HS-27A (cell line): ENCODE measurements at places on chromosomes 5 and 9.

DNA sequence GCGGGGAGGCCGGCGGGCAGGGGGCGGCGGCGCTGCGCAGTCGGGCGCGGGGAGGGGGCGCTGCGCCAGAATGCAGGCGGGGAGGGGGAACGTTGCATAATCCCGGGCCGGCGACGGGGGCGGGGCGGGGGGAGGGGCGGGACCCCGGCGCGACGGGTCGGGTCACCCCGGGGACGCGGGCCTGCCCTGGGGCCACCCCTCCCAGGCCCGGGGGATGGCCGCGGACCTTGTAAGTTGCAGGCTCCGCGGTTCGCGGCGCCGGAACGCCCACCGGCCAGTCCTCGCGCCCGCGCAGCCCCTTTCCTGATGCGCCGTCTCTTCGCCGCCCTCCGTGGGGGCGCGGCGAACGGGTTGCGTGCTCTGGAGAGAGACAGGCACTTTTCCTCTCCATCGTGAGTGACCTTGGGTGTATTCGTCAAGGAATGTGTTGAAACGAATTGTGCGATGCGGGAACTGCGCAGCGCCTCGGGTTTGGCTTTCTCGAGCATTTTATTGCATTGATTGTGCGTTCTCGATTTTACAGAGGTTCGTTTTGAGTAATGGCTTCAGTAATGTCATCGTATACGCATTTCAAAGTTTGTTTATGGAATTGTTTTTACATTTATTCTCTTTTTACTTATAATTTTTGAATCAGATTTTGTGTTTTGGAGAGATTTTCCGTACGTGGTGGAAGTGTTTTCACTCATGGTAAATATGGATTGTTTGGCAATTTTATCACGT, 802 bp downstream of the SPIN1 start:
- no peak for DNase-seq

- no peak for DNase-seq
These were observed 35.2 kb upstream of the CSNK1G3 start for GRCh38 chr5:123476731-123477130.

GRCh38 chr5:33238826-33239695, 201.7 kb upstream of the TARS1 start:
- no peak for DNase-seq

- no peak for DNase-seq
These were observed 227.3 kb upstream of the GLRA1 start for GRCh38 chr5:152151940-152152339.

DNA sequence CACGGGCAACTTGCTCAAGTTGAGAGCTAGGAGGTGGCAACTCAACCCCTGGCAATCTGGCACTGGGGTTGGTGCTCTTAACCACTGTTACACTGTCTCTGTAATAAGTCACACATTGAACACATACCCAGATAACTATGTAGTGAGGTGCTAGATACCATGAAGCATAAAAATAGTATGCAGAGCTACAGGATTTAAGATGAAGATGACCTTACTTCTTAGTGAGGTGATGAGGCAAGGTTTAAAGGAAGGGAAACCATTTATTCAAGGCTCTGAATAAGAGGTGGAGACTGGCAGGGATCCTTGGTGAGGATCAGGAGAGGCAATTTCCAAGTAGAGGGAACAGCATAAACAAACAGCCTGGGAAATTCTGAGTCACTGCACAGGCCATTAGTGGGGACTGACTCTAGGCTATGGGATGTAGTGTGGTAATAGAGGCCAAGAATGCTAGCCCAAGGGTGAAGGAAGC, 67.6 kb upstream of the NR3C1 start:
- DNase-seq: peak; percentile 9

- no peak for DNase-seq
These were observed 49.0 kb upstream of the ATG10 start for GRCh38 chr5:81922854-81923279.

- DNase-seq: no peak
These were observed 46.8 kb upstream of the HAND1 start for GRCh38 chr5:154524859-154525258.

DNA sequence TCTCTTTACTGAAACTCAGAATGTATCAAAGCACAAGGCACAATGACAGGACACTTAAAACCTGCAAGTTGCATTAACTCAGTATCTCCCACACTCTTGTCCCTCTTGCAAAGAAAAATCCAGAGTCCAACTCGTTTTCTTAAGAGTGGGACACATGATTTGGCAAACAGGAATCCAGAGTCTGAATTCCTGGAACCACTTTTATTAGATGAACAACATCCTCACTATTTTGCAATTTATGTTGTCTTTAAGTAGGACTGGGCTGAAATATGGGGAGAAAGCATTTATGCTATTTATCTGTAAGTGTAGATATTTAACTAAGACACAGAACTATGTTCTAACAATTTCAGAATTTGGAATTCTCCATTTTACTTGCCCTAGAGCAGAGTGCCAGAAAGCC, 69.1 kb downstream of the ABCA1 start:
- DNase-seq: no peak

DNA sequence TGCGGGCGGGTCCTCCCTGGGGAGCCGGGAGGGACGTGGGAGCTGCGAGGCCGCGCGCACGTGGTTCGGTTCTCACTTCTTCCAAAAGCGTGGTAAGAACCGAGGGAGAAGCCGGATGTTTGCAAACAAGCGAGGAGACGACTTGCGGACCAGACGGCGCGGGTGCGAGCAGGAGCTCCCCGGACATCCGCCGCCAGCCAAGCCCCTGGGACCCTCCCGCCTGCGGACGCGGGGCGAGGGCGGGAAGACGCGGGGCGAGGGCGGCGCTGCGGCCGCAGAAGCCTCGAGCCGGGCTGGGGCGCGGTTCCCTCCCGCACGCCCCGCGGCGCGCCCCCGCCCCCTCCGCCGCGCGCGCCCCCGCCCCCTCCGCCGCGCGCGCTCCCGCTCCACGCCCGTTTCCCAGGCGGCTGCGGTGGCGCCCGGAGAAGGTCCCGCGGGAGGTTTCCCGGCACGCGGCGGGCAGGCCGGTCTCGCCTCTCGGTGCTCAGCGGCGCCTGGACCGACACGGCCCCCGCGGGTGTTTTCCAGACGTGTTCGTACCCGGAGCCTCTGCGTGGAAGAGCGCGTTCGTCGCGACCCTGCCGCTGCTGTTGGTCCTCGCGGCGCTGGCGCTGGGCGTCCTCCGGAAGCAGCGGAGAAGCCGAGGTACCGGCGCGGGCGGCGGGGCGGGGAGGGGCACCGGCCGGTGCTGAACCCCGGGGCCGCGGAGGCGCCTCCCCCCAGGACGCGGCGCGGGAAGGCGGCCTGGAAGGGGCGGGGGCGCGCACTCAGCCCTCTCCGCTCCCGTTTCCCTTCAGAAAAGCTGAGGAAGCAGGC, 12.8 kb downstream of the BTNL9 start:
- DNase-seq: no peak

DNA sequence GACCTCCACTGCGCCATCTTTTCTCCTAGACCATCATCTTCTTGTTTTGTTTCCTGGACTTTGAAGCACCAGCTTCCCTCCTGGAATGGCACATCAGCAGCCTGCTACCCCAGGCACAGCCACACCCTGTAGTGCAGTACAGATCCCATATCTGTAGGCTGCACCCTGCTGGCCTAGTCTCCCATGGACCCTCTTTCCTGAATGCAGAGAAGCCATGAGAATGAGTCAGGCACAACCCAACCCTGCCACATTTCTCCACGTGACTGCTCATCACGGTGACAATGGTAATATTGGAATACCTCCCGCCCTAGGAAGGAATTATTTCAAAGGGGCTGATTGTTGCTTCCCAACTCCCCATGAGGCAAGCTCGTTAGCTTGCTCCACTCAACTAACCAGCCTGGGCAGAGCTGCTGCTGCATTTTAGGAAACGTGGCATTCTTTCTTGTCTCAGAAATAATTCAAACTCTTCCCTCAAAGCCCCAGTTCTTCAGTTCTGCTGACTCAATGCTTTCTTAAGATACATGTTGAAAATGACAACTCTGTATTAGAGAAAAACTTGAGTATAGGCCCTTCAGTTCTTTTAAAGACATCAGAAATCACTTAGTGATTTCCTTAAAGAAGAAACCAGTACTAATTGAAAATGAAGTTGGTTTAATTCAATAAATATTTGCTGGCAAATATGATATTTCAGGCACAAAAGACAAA, 328.1 kb downstream of the MLLT3 start:
- no peak for DNase-seq

- DNase-seq: no peak
These were observed 3.3 kb upstream of the ANXA2R start for GRCh38 chr5:43043400-43043756.

DNA sequence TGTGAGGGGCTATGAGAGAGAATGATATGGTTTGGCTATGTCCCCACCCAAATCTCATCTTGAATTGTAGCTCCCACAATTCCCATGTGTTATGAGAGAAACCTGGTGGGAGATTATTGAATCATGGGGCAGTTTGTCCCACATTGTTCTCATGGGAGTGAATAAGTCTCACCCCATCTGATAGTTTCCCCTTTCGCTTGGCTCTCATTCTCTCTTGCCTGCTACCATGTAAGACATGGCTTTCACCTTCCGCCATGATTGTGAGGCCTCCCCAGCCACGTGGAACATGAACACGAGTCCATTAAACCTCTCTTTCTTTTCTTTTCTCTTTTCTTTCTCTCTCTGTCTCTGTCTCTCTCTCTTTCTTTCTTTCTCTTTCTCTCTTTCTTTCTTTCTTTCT, 743.4 kb upstream of the CTNND2 start:
- DNase-seq: no peak

DNA sequence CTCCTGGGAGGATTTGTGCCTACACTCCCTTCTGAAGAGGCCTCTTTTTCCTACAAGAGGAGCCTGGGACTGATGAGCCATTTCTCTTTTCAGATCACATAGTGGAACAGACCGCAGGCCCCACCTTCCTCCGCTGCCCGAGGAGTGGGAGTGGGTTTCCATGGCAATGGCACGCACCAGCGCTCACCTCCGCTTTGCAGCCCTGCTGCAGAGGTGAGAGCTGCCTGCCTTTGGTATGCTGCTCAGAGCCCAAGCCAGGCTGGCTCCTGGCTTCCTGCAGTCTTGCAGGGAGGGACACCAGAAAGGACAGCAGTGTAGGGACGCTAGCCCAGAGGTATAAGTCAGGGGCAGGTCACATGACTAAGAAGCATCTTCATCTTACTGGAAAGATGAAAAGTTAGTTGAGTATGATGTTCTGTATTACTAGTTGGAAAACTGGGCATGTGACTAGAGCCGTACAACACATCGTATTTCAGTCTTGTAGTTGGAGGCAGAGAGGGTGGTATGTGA, 12.4 kb downstream of the PTTG1 start:
- DNase-seq: no peak

DNA sequence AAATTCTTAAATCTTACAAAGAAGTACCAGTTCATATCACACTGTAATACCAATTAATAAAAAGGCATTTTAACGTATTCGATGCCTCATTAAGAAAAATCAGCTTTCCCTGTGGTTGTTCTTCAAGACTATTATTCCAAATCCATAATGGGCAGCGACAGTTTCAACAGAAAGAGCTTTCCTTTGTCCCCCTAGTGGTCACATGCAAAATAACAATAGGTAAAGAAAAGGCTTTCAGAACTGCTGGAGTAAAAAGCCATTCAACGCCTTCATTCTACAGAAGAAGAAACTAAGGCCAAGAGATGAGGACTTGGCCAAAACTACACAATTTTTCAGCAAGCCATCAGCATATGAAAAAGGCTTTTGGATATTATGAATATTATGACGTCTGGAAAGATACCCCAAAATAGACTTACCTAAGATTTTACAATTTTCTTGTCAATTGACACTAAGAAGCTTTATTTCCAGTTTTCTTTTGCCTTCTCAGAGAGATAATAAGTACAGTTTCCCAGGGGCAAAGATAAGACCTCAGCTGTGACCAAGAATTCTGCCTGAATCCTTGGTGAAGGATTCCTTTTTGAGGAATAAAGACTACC, 6.7 kb upstream of the CDH6 start:
- DNase-seq: no peak

DNA sequence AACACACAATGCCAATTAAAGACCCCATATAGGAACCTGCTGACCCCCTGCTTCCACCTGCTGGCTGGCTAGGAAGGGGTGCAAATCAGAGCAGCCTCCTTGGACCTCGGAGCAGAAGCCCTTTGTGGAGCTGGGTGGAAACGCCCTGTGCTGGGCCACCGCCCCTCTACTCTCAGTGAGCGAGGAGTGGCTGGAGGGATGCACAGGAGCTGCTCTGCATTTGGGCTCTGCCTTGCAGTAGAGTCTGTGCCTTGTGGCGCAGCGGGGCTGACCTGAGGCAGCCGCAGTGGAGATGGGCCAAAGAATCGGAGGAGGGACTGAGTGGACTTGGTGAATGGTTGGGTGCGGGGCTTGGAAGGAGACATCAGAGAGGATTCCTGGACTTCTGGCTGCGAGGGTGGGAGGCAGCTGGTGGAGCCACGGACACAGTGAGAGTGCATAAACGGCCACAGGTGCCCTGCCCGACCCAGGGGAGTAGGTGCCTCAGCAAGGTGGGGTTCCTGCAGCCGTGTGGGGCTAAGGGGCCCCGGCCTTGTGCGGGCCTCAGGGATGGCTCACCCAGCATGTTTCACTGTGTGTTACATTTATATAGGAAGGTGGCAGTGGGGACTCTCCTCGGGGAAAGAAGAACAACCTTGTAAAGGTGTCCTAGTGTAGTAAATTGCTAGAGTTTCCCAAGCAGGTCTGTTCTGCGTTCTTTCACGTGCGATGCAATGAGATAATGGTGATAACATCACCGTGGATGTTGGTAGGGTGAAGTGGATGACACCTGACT, 14.1 kb upstream of the IRX4 start:
- no peak for DNase-seq

DNA sequence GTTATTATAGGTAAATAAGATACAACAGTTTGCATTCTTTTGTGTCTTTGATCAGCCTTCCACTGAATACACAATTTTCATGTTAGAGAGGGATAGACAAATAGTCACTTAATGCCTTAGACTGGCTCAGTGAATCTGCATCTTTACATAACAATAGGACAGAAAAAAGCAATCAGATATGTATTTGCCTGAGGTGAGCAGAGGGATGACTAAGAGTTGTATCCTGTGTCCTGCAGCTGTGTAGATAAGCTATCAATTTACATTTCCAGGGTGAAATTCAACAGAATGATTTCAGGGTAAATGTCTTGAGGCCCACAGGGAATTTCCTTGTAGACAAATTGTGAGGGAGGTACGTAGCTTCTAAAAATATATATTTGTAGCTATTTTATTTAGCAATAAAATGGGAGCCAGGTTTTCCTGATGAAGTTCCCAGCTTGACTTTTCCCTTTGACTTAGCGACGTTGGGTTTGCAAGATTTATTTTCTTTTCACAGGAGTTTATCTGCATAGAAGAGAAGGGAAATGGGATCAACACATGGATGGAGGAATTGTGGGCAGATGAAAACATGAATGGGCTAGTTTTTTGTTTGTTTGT, 586.1 kb upstream of the CDH6 start:
- no peak for DNase-seq

DNA sequence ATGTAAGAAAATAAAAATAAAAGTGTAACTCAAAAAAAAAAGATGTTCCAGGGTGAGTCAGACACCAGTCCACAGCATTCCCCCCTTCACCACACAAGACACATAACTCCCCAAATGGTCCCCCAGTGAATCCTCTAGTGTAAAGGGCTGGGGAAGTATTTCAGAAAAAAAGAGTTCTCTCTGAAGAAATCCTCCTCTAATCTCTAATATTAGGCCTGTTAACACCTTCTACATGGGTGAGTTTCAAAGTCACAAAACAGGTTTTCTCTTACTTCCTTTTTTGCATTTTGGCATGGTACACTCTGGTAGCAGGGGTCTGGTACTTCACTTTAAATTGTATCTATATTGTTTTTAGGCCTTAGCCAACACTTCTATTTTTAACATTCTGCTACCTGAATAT, 28.2 kb downstream of the RNF145 start:
- no peak for DNase-seq

GRCh38 chr5:1017056-1017455, 8.5 kb downstream of the NKD2 start:
- no peak for DNase-seq
